ENCODE measurements at places on chromosomes 1 and 21.
A peak's percentile ranks its signal among the peaks of the same experiment; 100 is the strongest.

- DNase-seq = no peak
Observed at GRCh38 chr1:19210772-19211549, 895 bp upstream of the UBR4 start.

DNA sequence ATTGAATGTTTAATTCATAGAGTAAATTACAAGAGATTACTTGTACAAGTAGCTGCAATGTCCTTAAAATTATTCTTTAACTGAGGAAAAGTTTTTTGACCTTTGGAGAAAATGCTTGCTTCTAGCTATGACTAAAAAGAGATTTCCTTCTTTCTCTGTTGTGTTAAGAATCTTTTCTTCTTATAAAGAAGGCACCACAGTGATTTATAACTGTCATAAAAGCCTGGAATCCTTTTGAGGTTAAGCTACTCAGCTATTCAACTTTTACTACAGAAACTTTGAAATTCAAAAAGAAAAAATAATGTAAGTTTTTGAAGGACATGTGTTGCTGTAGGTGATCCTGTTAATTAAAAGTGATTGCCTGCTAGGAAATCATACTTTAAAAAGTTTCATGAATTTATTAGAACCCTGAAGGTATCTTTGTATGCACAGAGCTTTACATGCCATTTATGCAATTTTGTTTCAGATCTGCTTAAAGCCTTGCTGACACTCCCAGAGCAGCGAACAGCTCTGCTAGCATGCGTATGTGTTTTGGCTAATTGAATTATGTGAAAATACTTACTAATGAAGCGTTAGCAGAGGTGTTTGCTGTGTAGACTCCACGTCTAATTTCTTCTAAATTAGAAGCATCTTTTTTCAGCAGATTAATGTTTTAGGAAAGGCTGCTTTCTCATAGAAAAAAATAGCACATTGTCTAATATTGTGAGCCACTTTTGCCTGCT lies 94.7 kb upstream of the SMYD2 start:
- no peak for DNase-seq

GRCh38 chr1:216325946-216326345 lies 97.3 kb downstream of the USH2A start:
- DNase-seq = no peak

DNA sequence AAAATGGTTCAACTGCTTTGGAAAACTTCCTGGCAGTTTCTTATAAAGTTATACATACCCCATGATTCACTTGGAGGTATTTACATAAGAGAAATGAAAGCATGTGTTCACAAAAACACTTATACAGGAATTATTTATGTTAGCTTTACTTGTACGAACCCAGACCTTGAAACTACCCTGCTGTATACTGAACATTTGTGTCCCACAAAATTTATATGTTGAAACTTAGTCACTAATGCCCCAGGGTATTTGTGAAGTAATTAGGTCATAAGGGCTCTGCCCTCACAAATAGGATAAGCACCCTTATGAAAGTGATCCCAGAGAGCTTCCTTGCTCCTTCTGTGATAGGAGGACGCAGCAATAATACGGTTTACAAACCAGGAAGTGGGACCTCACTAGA lies 42.7 kb upstream of the B3GALT2 start:
- no peak for DNase-seq

- peak; percentile 54 for DNase-seq
Observed at GRCh38 chr21:41610042-41610839, 102.3 kb upstream of the TMPRSS2 start.

DNA sequence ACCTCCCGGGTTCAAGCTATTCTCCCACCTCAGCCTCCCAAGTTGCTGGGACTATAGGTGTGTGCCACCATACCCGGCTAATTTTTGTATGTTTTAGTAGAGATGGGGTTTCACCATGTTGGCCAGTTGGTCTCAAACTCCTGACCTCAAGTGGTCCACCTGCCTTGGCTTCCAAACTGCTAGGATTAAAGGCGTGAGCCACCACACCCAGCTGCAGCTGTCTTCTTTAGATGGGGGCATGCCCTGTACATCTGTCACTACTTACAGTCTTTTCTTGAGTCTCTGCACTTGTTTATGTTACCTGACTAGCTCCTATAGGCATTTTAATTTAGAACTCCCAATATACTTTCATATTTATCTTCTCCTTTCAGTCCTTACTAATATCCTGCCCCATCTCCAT lies 64.2 kb downstream of the SELENOF start:
- DNase-seq = no peak

- DNase-seq = no peak
Observed at GRCh38 chr1:212618466-212619210, 10.1 kb downstream of the ATF3 start.

DNA sequence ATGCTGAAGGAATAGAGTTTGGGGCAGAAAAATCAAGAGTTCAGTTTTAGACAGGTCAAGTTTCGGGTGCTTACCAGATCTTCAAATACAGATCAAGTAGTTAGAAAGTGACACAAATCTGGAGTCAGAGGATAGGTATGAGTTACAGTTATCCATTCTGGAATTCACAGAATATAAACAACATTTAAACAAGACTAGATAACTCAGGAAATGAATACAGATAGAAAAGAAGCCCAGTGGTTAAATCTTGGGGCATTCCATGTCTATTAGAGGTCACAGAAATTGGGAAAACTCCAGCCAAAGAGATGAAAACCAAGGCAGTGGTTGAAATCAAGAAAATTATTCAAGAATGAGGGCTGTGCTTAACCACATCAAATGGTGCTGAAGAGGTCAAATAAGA lies 187.0 kb upstream of the HP1BP3 start:
- no peak for DNase-seq

GRCh38 chr1:155968670-155969069 lies 9.7 kb downstream of the ARHGEF2 start:
- DNase-seq = no peak

GRCh38 chr1:199404191-199404590 lies 623.3 kb upstream of the NR5A2 start:
- no peak for DNase-seq

DNA sequence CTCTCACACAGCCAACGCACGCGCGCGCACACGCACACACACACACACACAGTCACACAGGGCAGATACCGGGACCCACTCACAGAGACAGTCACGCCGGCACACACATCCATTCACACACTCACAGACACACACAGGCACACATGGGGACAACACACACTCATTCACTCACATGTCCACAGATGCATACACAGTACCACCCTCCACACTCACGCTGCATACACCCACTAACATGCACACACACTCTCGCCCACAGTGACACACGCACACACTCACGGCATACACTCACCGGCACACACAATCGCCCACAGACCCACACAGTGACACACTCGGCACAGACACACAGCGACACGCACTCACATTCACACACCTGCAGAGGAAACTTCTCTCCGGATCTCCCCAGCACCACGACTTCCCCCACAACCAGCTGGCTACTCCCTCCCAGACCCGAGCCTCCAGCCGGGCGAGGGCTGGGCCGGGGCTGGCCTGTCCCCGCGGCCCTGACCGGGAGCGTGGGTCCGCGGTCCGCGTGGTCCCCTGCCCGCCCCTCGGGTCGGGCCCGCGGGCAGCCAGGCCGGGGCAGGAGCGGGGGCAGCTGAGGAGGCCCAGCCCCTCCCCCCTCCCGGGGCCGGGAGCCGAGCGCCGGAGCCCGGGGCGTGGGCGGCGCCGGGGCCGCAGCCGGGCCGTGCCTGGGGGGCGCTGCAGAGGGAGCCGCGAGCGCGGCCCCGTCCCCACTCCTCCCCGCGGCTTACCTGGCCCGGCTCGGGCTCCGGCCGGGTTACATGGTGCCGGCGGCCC lies 552 bp downstream of the DLGAP3 start:
- DNase-seq = peak; percentile 15

GRCh38 chr1:114342376-114342775 lies 168.6 kb downstream of the TRIM33 start:
- DNase-seq = peak; percentile 56

- no peak for DNase-seq
Observed at GRCh38 chr1:32890516-32891240, 4.4 kb downstream of the HPCA start.

DNA sequence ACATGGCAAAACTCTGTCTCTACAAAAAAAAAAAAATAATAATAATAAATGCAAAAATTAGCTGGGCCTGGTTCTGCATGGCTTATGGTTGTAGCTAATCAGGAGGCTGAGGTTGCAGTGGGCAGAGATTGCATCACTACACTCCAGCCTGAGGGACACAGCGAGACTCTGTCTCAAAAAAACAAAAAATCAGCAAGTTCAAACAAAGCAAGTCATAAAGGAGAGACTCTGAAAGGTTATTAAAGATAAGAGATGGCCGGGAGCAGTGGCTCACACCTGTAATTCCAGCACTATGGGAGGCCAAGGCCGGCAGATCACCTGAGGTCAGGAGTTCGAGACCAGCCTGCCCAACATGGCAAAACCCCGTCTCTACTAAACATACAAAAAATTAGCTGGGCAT lies 28.8 kb downstream of the COP1 start:
- no peak for DNase-seq

GRCh38 chr1:205505791-205506190 lies 1.3 kb downstream of the CDK18 start:
- no peak for DNase-seq

DNA sequence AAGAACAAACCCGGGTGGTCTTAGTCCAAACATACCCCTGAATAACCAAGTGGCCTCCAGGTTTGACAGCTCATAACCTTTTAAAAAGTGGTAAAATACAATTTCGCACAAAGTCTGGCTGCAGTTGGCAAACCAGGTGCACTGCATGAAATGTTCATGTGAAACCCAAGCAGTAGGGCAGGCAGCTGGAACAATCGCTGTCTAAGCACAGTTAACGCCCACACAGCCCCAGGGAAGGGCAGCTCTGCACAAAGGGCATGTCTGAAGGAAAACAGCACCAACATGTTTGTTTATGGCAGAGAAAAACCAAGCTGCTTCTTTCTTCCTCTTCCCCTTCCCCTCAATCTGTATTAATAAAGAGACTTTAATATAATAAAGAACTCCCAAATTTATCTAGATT lies 49.5 kb downstream of the KIAA1614 start:
- DNase-seq = no peak

GRCh38 chr1:87599569-87599968 lies 270.9 kb downstream of the LMO4 start:
- DNase-seq = no peak

DNA sequence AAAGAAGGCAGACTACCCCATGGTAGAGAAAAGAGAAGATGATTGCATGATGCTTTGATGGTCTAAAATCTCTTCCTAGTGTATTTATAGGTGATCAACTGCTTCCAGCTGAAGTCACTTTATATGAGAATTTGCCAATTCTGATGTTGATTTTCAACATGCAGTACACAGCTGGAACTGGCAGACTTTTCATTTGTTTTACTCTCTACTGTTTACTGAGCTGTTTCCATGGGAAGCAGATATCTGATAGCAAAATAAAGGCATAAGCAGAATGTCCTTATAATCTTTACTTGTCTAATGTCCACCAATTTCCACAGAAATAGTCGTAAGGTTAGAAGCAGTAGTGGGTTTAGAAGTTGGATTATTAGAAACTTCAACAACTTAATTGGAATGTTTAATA lies 74.9 kb downstream of the SYDE2 start:
- no peak for DNase-seq

GRCh38 chr21:41425588-41425953 lies 468 bp upstream of the MX1 start:
- no peak for DNase-seq

- no peak for DNase-seq
Observed at GRCh38 chr1:225479996-225480720, 52.3 kb upstream of the LBR start.

- no peak for DNase-seq
Observed at GRCh38 chr1:84756001-84756400, 65.7 kb upstream of the SSX2IP start.

- no peak for DNase-seq
Observed at GRCh38 chr1:52590266-52590665, 11.9 kb upstream of the GPX7 start.

DNA sequence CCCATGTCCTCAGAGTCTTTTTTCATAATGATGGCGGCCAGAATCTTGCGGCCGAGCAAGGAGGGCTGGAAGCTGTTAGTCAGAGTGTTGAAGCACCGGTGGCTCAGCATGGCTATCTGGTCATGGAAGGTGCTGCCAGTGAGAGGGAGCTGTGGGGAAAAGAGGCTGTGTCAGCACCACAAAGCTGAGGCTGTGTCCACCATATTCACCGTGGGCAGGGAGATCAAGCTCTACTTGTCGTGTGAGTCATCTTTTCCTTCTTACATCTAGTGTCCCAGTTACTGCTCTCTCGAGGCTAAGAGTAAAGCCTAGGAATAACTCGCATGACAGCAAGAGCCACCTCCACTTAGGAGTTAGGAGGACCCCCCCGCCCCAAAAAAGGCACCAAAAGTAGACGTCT lies 18.2 kb downstream of the ADAR start:
- DNase-seq = no peak

DNA sequence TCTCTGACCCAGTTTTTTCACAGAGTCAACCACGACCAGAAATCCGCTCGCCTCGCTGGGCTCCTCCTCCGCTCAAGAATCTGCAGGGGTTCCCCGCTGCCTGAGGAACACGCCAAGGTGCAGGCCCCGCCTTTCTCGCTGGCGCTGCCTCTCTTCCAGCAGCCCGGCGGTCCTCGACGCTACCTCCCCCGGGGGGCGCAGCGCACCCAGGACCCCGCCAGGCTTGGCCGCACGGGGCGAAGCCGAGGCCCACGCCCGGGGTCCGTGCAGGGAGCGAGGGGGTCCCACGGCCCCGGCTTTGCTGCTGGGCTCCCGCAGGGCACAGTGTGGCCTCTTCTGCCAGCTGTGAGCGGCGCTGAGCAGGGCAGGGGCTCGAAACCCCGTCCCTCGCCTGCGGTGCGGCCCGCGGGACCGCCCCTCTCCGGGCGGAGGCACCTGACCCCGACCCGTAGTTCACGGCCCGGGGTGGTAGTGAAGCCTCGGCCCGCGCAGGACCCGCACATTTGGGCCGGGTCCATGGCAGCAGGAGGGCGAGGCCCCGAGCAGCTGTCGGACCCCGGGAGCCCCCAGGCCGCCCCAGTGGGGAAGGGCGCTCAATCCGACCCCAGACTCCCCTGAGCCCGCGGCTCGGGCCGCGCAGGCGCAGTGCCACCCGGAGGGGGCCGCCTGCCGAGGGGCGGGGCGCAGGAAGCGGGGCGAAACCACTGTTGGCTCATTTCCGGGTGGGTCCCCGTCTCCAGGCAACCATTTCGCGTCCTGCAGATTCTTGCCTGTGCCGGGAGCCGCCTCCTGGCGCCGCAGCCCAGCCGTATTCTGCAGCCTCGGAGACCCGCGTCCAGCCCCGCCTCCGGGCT lies 10.0 kb upstream of the MMEL1 start:
- DNase-seq = peak; percentile 97

DNA sequence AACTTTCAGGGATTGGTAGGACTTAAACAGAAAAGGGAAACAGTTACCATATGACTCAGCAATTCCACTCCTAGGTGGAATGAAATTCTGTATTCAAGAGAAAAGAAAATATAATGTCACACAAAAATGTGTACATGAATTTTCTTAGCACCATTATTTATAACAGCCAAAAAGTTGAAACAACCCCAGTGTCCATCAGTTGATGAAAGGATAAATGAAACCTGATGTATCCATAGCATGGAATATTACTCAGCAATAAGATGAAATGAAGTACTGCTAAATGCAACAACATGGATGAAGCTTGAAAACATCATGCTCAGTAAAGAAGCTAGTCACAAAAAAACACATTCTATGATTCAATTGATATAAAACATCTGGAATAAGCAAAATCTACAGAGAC lies 15.5 kb downstream of the EEIG2 start:
- DNase-seq = no peak

- no peak for DNase-seq
Observed at GRCh38 chr1:21260405-21261125, 29.7 kb downstream of the ECE1 start.

GRCh38 chr1:39076127-39076798 lies 50.1 kb downstream of the NDUFS5 start:
- no peak for DNase-seq

- no peak for DNase-seq
Observed at GRCh38 chr1:37922767-37923550, 23.9 kb downstream of the INPP5B start.
